ENCODE measurements at places on chromosomes 1 and 21.

- no peak for DNase-seq
Measured at GRCh38 chr1:29849991-29850757, 613.9 kb downstream of the PTPRU start.

GRCh38 chr1:147109041-147109440 is 63.2 kb downstream of the PRKAB2 start:
- DNase-seq: no peak

DNA sequence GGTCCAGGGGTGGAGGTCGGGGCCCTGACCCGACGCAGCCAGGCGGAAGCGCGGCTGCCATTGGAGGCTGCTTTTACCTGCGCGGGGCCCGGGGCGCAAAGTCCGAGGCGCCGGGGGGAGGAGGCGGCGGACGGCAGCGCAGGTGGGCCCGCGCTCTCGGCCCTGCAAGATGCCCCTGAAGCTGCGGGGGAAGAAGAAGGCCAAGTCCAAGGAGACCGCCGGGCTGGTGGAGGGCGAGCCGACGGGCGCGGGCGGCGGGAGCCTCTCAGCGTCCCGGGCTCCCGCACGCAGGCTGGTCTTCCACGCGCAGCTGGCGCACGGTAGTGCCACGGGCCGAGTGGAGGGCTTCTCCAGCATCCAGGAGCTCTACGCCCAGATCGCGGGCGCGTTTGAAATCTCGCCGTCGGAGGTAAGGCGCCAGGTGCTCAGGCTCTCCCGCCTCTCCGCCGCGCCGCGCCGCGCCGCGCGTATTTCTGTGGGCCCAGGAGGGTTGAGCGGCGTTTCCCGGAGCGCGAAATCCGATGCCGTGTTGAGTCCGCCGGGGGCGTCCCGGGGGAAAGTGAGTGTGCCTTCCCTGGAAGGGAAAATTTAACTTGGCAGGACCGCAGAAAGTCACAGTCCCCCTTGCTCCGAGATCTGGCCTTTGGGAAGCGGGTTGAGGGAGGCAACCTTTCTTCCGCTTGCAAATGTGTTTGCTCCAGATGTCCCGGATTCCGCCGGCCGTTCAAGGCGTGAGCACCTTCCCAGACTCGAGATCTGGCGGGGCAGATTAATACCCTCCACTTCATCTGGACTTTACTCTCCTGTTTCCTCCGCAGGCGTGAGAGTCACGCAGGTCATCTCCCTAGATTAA is at the start of gene GIPC2:
GIPC2 (plus strand) TSS at position 41 of the 853 bp plus-strand sequence; CDS start at position 170, 129 bp downstream.
- peak; percentile 30 for DNase-seq

DNA sequence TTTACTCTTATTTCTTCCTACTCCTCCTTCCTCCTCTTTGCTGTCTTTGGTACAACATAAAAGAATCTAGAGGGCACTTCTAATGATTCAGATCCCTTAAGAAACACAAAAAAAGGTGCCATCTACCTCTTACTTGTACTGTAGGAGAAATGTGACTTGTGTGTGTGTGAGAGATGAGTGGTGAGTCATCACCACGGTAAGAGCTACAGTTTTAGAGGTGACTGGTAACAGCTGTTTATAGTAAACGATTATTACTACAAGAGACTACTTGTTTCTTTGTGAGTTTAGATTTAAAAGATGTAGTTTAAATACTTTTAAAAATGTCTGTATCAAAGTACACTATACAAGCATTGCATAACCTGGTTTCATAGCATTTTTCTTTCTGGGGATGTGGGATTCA is 40.4 kb downstream of the SLC35D1 start:
- DNase-seq: no peak

- DNase-seq: peak; percentile 38
Measured at GRCh38 chr1:50704126-50704525, 255.9 kb downstream of the FAF1 start.

- peak; percentile 67 for DNase-seq
Measured at GRCh38 chr1:32539584-32540571, 651 bp downstream of the ZBTB8A start.

DNA sequence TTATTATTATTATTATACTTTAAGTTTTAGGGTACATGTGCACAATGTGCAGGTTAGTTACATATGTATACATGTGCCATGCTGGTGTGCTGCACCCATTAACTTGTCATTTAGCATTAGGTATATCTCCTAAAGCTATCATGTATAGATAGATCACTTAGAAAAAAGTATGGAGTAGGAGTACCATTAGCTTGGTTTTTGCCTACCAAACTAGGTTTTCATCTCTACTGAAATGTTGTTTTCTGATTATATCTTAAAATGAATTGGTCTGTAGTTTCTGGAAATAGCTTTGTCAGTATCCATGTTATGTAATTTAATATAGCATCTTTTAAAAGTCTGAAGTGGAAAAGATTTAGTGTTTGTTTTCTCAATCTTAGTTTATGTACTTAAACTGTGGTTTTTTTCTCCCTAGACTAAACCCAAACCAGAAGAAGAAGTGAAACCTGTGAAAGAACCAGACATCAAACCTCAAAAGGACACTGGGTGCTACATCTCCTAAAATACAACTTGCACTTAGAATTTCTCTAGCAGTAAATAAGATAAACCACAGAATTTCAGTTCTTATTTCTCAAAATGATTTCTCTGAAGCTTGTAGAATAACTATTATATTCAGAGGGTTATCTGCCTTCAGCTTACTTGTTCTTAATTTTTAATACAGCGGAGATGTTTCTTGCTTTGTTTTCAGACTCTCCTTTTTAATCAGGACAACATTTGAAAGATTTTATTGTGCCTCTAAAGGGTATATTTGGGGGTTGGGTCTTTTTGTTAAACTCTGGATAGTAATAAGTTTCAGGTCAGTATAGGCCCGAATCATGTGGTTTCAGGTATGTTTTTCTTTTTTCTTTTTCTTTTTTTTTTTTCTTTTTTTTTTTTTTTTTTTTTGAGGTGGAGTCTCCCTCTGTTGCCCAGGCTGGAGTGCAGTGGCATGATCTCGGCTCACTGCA is 4.5 kb upstream of the FAM177B start:
- peak; percentile 63 for DNase-seq

- no peak for DNase-seq
Measured at GRCh38 chr1:235088907-235089306, 39.7 kb downstream of the TOMM20 start.

GRCh38 chr1:164504749-164505148 is 54.2 kb upstream of the PBX1 start:
- no peak for DNase-seq

GRCh38 chr1:156625436-156626078 is 6.3 kb downstream of the HAPLN2 start:
- DNase-seq: peak; percentile 76

- DNase-seq: no peak
Measured at GRCh38 chr1:212328248-212328647, 43.0 kb downstream of the PPP2R5A start.

DNA sequence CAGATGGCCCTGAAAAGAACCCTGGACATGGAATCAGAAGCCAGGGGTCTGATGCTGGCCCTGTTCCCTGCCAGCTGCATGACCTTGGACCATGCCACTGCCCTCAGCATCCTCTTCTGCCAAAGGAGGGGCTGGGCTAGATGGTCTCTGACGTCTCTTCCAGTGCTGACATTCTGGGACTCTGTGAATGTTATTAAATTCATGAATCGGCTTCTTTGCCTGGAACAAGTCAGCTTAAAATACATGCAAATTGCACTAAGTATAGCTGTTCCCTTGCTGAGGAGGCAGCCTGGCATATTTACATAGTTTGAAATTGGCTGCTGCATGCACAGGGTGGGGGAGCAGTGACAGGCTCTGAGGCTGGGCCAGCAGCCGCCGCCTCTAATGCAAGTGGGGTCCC is 23.8 kb downstream of the KCNA2 start:
- DNase-seq: no peak

DNA sequence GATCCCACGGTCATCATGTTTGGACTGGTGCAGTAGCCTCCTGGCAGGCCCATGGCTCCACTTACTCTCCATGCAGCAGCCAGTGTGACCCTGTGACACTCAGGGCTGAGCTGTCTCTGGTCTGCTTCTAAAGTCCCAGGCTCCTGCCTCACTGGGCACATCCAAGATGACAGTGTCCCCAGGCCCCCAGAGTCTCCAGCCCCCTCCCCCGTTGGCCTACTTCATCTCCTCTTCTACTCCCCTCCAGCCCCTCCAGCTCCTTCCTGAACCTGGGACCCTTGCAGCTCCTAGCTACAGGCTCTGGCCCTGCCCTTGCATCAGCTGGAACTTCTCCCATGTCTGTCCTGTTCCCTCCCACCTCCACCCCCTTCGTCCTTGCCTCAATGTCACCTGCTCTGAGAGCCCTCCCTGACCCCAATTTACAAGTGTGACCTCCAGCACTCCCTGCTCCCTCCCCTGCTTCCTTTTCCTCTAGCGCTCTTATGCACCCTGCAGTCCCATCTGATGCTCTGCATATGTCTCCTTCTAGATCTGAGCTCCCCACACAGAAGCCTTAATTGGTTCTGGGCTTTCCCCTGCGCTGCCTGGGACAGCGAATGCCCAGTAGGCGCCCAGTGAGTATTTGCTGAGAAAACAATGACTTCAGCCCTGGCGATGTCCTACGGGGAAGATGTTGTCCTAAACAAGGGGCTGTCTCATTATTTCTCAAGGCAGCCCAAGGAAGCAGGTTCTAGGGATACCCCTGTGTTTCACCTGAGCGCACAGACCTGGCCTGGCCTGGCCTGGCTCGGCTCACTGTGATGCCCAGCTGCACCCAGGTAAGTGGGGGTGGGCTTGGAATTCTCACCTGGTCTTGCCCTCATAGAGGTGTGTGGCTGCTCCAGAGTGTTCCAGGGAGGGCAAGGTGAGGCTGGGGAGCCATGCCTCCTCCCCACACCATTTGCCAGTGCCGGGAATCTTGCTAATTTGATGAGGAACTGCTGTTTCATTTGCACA is 600.6 kb downstream of the PTPRU start:
- DNase-seq: no peak

GRCh38 chr1:92543131-92544055 is 56.7 kb upstream of the GFI1 start:
- DNase-seq: no peak

GRCh38 chr21:42233067-42233961 is 14.4 kb downstream of the ABCG1 start:
- peak; percentile 91 for DNase-seq

DNA sequence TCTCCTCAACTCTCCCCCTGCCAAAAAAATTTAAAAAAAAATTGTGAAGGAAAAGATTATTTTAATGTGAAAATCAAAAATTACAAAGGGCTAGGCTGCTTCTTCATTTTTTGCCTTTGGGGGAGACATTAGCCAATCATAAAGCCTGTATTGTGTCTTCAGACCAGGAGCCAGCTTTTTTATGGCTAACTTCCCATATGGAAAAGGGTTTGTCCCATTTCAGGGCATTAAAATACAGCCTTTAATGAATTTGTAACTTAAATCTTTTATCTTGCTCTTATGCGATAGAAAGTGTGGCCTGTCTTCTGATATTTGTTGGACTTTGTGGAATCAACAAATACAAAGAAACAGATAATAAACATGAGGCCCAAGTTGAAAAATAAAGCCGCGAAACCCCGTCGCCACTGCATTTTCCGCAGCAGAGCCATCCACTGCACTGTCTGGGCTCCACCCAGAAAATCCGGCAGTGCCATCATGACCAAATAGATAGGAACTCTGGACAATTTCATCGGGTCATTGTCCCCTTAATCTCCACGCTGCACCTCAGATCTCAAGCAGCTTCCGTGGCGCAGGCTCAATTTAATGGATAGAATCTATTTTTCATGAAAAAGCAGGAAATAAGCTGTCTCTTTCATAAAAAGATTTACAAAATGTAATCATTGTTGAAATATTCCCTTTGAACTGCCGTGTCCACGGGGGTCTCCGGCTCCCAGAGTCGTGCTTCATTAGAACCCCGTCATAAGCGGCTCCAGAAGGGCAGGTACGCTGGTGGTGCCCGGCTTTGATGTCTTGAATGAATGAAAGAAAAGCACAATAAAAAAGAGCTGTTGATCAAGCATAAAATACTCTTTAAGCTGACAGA is 277.6 kb downstream of the TM2D1 start:
- DNase-seq: no peak

GRCh38 chr1:212613440-212614335 is 5.1 kb downstream of the ATF3 start:
- no peak for DNase-seq

DNA sequence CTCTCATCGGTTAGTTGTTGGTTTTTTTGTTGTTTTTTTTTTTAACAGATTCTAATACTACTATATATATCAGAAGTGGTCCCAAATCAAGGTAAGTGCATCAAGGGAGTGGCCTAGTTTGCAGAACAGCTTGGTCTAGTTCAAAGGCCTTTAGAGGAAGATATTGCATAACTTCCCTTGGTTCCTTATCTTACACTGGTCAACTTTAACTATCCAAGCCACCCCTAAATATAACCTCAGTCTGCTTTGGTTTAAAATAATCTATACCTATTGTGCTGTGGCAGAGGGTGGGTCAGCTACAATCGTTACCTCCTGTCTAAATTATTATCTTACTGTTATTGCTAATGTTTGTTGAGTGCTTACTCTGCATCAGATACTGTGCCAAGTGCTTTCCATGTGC is 6.9 kb downstream of the S100A12 start:
- peak; percentile 65 for DNase-seq

- DNase-seq: no peak
Measured at GRCh38 chr1:163512349-163512989, 190.7 kb downstream of the NUF2 start.

GRCh38 chr1:57503337-57503736 is 79.5 kb upstream of the DAB1 start:
- DNase-seq: no peak

DNA sequence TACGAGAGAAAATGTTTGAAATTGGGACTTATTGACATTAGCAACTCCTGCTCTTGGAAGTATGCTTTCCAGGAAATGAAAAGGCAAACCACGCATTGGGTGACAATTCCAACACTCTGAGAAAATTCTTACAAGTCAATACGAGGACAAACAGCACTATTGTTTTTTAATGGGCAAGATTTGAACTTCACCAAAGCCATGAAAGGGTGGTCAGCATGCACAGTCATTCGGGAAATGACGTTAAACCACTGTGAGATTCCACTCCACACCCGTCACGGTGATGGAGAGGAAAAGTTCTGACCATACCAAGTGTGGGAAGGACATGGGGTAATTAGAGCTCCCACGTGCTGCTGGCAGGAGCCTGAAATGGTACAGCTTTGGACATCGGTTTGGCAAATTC is 12.2 kb upstream of the PRXL2B start:
- DNase-seq: no peak

GRCh38 chr1:6313393-6314200 is 52.7 kb upstream of the GPR153 start:
- no peak for DNase-seq

DNA sequence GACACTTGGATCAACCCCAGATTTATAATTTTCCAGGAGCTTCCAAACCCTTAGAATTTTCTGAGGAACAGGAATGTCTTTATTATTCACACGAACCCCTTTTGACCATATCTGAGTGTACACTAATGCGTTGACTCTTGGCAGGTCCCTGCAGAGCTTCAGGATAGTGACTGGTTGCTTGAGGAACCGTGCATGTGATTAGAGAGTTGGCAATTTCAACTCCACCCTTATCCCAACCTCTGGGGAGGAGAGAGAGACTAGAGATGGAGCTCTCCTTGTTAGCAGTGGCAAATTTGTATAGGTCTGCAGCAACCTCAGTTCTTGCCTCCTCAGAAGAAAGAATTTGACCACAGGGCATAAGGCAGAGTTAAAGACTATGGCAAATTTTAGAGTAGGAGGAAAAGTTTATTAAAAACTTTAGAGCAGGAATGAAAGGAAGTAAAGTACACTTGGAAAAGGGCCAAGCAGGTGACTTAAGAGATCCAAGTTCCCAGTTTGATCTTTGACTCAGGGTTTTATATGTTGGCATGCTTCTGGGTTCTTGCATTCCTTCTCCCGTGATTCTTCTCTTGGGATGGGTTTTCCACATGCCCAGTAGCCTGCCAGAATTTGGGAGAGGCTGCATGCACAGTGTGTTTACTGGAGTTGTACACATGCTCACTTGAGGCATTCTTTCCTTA is 93.8 kb upstream of the ETV3 start:
- DNase-seq: no peak

Measured in suppressor macrophage (primary cell).